ENCODE measurements at places on chromosomes 16 and 17.

DNA sequence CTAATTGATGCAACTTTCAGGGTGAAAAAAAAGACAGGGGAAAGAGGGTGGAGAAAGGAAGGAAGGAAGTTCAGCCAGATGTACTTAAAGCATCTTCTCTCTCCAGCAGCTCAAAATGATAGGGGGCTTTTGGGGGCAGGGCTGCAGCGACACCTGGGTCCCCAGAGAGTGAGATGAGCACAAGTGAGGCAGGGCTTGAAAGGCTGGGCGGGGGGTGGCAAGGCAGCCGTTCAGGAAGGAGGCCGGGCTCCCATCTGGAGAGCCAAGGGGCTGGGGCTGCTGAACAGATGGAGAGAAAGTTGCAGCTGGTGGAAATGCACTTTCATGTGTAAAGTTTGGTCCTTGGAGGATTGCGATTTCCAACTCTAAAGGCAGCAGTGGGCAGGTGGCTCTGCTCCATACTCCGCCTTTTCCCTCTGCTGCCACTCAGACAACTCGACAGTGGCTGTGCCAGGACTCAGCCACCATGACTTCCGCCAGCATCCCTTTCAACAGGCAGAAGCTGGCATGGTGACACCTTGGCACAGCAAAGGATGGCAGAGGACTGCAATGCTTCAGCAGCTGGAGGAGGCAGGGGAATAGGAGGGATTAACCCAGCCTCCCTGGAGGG is 7.7 kb downstream of the SLC35B1 start:
- no peak for DNase-seq

GRCh38 chr17:50558941-50559614 is 1.4 kb upstream of the CACNA1G start:
- DNase-seq = no peak

DNA sequence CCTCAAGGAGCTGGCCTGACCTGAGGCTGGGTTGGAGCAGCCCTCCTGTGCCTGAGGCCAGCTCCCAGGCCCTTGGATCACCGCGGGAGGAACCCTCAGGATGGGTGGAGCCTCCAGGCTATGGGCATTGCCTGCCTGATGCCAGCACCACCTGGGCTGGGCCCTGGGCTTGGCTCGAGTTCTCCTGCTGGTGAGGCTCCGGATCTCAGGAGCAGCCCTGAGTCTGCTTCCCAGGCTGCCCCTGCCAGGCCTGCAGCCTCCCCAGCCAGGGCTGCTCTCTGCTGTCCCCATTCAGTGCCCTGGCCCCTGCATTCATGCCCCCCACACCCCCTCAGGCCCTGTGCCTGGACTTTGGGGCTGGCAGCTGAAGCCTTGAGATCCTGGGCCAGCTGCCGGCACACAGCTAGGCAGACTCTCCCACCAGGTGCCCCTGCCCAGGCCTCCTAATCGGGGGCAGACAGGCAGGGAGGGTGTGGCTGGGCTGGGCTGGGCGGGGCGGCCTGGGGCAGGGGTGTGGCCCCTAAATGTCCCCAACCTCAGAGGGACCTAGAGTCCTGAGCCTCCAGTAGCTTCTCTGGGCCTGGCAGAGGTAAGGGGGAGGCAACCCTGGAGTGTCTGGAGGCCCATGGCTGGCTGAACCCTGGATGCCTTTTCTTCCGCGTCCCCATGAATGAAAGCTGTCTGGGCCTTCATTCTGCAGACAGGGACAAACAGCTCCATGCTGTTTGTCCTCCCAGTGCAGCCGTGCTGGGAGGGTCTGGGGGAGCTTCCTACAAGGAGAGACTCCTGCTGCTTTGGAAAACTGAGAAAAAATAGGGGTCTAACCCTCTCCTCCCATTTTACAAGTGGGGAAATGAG is 1.1 kb upstream of the PIGQ start:
- no peak for DNase-seq

- no peak for DNase-seq
These were observed 7.4 kb upstream of the SCIMP start for GRCh38 chr17:5241861-5242671.

DNA sequence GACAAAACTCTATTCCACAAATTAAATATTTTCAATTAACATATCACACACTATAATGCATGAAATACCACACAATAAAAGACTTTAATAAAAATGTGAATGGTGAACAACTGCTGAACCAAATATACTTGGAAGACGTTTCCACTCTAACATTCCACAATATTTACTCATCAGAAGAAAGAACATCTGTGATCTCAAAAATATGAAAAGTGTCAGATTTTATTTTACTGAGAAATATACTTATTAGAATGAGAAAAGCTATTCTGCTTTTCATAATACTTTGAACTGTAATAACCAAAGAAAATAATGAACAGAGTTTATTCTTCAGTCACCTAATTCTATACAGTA is 181.8 kb upstream of the AXIN2 start:
- no peak for DNase-seq

DNA sequence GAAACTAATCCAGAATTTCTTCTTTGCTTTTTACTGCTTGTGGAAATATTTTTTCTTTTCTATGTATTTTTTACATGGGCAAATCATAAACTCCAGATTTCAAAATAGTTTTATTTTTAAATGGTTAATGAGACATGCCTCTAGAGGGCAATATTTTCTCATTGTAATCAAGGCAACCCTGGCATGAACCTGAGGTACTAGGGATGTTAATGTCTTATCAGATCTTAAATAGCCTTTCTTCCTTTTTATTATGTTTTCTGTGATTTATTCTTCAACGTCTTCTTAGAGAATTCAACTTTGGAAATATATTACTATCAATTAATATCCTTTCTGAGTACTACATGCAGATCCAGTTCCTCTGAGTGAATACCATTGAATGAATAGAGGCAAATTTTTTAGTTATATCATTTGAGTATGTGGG is 324.7 kb downstream of the BCAS3 start:
- DNase-seq = no peak

DNA sequence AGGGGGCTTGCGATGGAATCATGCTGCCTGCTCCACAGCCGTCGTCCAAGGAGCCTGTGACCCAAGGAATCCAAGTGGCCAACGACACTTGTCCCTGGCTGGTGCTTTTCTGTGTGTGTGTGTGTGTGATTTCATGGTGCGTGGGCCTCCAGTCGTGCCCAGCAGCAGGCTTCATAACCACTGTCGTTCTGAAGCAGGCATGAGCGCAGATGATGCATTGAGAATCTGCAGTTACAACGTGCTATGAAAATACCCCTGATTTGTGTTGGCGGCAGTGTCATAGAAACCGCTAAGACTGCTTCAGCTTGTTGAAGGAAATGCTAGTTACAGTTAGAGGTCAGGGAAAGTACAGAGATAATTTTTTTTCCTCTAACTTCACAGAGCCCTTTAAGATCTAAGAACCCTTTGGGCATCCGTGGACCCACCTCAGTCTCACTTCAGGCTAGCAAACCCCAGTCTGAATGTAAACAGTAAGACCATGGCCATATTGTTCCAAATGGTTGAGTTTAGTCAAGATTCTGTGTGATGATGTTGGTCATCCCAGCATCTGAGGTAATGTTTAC is 15.6 kb downstream of the C16orf90 start:
- no peak for DNase-seq

GRCh38 chr17:31495022-31495885 is 103.8 kb downstream of the RAB11FIP4 start:
- no peak for DNase-seq

- peak; percentile 2 for DNase-seq
These were observed 318.3 kb downstream of the PHKB start for GRCh38 chr16:47779201-47780016.

GRCh38 chr16:56748826-56749225 is 18.9 kb downstream of the NUP93 start:
- no peak for DNase-seq

- no peak for DNase-seq
These were observed 7.4 kb upstream of the TBX4 start for GRCh38 chr17:61444831-61445230.

DNA sequence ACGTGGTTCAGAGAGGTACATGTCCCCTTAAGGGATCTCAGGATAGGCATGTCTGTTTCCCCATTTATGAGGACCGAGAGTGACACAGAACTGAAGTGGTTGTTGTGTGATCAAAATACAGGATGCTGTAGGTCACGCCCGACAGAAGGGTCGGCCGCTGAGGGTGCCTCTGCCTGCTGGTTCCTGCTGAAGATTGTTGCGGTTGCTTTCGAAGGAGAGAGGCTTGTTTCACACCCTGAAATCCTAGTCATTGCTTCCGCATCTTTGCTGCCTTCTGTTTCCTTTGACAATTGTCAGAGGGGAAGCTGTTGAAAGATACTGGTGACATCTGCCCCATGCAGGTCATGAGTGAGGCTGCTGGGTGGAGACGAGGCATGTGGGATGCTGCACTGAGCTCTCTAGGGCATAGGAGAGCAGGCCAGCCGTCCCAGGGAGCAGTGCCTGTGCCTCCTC is 3.8 kb upstream of the NAT9 start:
- peak; percentile 31 for DNase-seq

DNA sequence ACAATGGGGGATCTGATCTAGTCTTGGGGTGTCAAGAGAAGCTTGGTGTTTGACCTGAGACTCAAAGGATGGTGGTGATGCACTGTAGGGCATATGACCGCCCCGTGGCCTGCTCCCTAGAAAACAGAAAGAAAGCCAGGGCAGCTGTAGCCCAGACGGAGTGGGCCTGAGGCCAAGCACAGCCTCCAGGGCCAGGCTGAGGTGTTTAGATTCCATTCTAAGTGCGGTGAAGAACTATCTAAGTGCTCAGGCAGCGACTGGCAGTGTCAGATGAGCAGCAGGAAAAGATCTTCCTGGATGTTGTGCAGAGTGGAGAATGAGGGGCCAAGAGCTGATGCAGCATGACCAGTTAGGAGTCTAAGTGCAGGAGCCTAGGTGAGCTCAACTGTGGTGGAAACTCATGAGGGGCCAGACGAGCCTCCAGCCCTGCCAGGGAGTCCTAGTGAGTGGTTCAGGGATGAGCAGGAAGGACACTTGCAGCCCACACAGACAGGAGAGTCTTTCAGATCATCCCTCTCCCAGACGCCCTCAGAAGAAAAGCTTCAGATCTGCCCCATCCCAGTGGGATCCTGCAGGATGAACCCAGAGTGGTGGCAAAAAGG is 314.2 kb upstream of the CCL2 start:
- no peak for DNase-seq

- no peak for DNase-seq
These were observed 10.9 kb upstream of the AMFR start for GRCh38 chr16:56436258-56436657.

DNA sequence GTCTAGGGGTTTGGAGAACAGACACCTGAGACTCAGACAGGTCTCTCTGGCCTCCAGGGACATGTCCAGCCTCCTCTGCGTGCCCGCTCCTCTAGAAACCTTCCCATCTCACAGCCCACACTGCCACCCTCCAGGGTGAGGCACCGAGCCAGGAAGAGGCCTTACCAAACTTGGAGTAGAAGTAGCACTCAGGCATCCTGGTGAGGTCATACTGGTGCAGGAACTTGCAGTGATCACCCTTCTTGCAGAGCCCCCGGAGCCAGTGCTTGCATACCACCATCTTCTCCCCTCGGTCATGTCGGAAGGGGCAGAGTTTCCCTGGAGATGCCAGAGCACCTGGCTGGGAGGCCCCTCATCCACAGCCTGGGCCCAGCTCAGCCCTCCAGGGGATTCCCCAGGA is 4.2 kb downstream of the CPSF4L start:
- DNase-seq = no peak

- no peak for DNase-seq
These were observed 35.9 kb downstream of the TBX4 start for GRCh38 chr17:61487989-61488595.

GRCh38 chr17:7982666-7983065 is 19.7 kb upstream of the GUCY2D start:
- DNase-seq = no peak

DNA sequence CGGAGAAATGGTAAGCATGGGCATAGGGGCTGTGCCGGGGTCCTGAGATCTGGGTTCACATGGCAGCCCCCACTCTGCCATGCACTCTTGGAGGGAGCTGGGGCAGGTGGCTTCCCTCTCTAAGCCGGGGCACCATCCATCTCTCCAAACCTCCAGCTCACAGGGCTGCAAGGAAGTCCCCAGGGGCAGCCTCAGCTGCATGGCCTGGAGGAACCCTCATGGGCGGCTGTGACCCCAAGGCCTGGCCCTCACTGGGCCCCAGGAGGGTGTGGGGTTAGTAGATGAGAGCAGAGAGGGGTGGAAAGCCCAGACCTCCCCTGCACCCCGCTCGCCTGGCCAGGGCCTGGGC is 2.6 kb downstream of the CTRB2 start:
- DNase-seq = no peak

GRCh38 chr16:66170989-66171388 is 195.5 kb upstream of the CDH5 start:
- no peak for DNase-seq

DNA sequence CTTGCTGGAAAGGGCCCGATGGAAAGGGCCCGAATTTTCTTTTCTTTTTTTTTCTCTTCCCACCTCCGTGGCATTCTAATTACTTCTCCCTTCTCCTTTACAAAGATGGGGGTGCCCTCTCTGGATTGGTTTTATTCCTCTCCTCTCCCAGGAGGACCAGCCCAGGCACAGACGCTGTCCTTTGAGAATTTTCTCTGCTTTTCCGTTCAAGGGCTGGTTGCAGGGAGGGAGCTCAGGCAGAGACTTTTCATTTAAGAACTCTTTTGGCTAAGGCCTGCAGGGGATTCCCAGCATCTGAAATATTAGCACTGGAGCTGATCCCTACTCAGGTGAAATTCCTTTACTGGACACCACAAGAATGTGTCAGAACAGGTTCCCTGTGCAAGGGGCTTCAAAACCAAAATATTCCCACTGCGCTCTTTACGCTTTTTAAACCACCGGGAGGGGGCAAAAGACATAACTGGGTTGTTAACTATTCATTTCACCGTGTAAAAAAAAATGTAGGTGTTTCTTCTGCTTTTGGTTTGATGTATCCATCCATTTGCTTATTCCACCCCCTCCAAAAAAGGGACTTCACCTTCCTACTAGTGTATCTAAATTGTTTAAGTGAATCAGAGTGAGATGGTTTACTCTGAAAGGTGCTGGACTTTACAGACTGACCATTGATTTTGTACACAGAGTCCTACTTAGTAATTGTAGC is 1.4 kb downstream of the NFAT5 start:
- no peak for DNase-seq

DNA sequence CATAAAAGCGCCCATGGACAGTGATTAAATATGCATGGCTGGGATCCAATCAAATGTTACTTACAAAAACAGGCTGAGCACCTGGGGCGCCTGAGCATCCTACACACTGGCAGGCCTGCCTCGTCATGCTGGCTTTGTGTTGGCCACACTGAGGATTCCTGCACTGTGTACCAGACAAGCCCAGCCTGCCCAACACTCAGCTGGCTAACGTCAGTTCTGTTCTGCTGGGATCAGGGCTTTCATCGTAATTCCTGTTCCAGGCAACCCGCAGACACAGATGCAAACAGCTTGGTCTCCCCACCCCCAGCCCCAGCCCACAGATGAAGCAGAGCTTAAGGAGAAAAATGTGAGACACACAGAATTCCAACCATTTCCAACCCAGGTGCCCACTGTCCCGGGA is 30.7 kb downstream of the PIMREG start:
- DNase-seq = no peak

GRCh38 chr17:8520981-8521380 is 85.3 kb downstream of the NDEL1 start:
- no peak for DNase-seq

DNA sequence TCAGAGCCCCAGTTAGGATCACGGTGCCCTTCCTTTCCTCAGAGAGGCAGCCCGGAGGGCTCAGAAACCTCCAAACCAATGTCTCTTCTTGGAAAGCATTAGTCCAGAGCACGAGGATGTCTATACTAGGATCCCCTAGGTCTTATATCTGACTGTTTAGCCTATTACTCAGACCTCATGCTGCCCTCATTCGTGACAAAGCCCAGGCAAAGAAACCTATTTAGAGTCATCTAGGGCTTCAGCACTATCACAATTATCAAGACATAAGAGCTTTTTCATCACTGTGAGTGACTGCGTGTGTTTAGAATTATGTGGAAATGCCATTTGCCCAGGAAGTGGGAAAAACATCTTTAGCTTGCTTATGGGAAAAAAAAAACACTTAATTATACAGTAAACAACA is 159.8 kb upstream of the NOL11 start:
- no peak for DNase-seq
